ENCODE measurements at places on chromosomes 4 and X. TPM values are rescaled to one million over a fixed set of nuclear protein-coding genes. Genes with fewer than 3 reads are reported as not detected.

SAGE1 gene
- total RNA-seq = 0.07 TPM

POF1B gene
- 2.5 TPM for total RNA-seq

XAGE2 gene
- total RNA-seq = not detected

FMR1 gene
- 18.4 TPM for total RNA-seq

EDNRA gene
- 0.58 TPM for total RNA-seq

TBC1D9 gene
- 7.3 TPM for total RNA-seq

ARSH gene
- total RNA-seq = not detected

RAB28 gene
- 9.1 TPM for total RNA-seq

GYPA gene
- not detected for total RNA-seq

ANOS1 gene
- not detected for total RNA-seq

CT45A2 gene
- not detected for total RNA-seq

SOWAHD gene
- not detected for total RNA-seq

SMIM31 gene
- not detected for total RNA-seq

RAB41 gene
- total RNA-seq = not detected

DGAT2L6 gene
- total RNA-seq = not detected

RNF150 gene
- total RNA-seq = 0.30 TPM

KIAA0232 gene
- total RNA-seq = 11.1 TPM

PTCHD1 gene
- total RNA-seq = not detected

BBS12 gene
- 2.9 TPM for total RNA-seq

ASMT gene
- total RNA-seq = 0.53 TPM

CXCL11 gene
- 0.19 TPM for total RNA-seq

LONRF3 gene
- 2.8 TPM for total RNA-seq

XKRX gene
- total RNA-seq = 0.66 TPM

GYG2 gene
- total RNA-seq = 4.9 TPM

CYLC1 gene
- not detected for total RNA-seq

P2RY4 gene
- total RNA-seq = 0.13 TPM

EXOC1L gene
- total RNA-seq = not detected

PDGFC gene
- 4.3 TPM for total RNA-seq

AADAT gene
- total RNA-seq = 8.7 TPM

LUZP4 gene
- total RNA-seq = not detected

HSFX3 gene
- total RNA-seq = not detected

TECRL gene
- total RNA-seq = not detected

ELK1 gene
- total RNA-seq = 38.7 TPM

MAGEA1 gene
- total RNA-seq = not detected

ZXDA gene
- 1.6 TPM for total RNA-seq

SEC24B gene
- 15.1 TPM for total RNA-seq

FAAH2 gene
- total RNA-seq = 0.12 TPM

ELF4 gene
- total RNA-seq = 28.2 TPM

SYP gene
- 2.8 TPM for total RNA-seq

ATP1B4 gene
- total RNA-seq = not detected

NDUFA1 gene
- total RNA-seq = 317 TPM

GRID2 gene
- not detected for total RNA-seq
